Mesendoderm (in vitro differentiated cells): ENCODE measurements at places on chromosomes 7 and 10.

DNA sequence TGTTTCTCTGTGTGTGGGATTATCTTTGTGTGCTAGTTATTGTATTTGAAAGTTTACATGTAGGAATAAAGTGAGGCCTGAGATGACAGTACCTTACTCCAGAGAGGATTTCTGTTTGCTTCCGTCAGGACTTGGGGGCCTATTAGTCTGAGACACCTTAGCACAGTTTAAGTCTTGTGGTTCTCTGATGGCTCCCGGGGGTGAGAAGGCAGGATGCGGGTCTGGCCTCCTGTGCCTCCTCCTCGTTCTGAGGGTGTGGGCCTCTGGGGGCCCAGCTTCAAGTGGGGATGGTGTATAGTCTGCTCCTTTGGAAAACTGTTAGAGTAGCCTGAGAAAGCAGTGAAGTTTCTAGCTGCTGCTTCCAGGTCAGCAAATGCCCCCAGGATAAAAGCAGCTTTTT is 12.4 kb downstream of the MTURN start:
- no peak for DNase-seq

GRCh38 chr10:109993551-109994330 is 14.0 kb upstream of the ADD3 start:
- DNase-seq: no peak

- no peak for DNase-seq
Measured at GRCh38 chr10:49228677-49229076, 40.5 kb upstream of the TMEM273 start.

DNA sequence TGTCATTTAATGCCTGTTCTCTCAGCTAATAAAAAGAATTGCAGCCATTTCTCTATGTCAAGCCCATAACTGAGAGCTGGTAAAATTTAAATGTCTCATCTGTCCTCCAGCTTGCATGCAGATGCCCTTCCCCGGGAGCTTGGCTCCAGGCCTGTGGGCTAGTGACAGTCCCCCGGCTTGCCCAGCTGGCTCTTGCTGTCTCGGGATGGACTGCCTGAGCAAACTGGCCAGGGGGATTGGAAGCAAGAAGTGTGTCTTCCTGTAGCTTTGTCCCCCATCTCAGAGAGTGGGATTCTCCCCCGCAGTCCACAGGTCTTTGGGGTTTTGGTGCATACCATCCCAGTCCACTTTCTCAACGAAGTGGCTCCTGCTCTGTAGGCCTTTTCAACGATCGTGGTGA is 53.9 kb upstream of the HMX3 start:
- no peak for DNase-seq

DNA sequence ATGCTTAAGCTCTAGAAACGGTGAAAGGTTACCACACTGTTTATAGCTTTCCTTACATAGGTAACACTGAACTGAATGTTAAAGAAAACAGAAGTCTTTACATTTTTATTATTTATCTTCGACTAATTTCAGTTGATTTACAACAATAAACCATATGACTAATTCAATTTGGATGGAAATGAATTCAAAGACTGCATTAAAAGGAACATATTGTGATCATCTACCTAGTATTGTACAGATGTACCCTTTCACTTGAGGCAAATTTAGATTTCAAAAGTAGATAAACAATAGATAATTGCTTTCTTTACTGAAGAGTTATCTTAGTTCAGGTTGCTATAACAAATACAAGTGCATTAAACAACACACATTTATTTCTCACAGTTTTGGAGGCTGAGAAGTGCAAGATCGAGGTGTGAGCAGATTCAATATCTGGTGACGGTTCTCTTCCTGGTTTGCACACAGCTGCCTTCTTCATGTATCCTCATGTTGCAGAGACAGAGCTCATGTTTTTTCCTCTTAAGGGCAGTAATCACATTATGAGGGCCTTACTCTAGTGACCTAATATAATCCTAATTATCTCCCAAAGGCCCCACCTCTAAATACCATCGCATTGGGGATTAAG is 15.0 kb upstream of the ARMC3 start:
- DNase-seq: no peak

DNA sequence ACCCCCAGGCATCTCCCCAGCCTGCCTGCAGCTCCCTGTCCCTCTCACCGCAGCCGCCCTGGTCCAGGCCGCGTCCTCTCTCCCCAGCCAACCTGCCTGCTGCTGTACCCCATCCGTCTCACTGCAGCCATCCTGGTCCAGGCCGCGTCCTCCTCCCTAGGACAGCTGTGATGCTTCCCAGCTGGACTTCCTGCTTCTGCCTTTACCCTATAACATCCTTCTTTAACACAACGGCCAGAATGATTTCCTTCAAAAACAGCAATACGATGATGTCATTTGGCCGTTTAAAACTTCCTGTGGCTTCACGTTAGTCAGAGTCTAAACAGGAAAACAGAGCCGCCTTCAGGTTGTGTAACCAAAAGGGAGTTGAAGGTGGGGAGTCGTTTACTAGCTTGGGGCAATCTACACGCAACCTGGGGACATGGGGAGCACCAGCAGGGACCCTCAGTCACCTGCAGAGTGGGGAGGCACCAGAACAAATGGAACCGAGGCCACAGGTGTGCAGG is 32.2 kb upstream of the ZFAND2A start:
- DNase-seq: no peak

DNA sequence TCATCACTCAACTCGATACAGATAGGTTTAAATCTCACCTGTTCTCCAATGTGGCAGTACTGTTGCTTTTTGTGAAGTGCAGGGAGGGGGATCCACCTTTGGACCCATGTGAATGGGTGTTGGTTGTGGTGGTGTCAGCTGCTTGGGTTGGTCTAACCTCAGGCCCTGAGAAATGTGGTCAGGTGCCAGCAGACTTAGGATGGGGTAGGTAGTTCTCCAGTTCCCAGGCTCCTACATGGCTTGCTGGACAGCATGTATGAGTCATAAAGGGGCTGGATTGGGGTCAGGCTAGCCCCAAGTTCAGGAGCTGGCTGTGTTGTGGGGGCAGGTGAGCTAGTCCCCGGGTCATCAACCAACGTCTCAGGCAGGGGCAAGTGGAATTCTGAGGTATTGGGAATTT is 472.6 kb upstream of the CNTNAP2 start:
- no peak for DNase-seq

DNA sequence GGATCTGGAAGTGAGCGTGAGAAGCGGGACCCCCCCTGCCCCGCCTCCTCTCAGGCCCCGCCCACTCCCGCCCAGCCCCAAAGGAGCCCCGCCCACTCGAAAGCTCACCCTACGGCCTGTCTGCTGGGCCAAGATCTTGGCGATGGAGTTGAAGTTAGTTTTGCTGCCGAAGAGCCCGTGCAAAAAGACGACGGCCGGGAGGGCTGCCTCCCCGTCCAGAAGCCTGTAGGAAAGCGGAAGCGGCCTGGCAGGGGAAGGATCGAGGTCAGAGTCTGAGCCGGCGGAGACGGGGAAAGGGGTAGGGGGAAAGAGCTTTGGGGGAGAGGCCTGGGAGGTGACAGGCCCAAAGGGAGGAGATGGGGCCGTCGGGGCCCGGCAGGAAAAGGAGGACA is 386 bp downstream of the ABHD11 start:
- DNase-seq: peak; percentile 72

DNA sequence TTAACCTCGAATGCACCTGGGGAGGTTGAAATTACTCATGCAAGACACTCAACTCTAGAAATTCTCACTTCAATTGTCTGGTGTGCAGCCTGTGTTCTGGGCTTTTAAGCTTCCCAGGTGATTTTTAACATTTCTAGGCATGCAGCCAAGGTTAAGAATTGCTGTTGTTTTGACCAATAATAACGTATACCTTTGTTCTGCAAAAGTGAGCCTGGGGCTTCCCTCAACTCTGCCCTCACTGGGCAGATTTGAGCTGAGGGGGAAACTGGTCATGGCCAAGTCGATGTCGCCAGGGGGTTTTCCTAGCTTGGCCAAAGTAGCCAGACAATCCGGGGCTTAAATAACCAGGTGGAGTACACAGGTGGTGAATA is 568 bp downstream of the PRSS2 start:
- DNase-seq: no peak

GRCh38 chr7:144842377-144842851 is 6.6 kb upstream of the TPK1 start:
- peak; percentile 91 for DNase-seq

- no peak for DNase-seq
Measured at GRCh38 chr10:94983555-94983954, 45.1 kb downstream of the CYP2C9 start.

GRCh38 chr7:34190299-34190698 is 285.0 kb downstream of the BMPER start:
- DNase-seq: no peak

DNA sequence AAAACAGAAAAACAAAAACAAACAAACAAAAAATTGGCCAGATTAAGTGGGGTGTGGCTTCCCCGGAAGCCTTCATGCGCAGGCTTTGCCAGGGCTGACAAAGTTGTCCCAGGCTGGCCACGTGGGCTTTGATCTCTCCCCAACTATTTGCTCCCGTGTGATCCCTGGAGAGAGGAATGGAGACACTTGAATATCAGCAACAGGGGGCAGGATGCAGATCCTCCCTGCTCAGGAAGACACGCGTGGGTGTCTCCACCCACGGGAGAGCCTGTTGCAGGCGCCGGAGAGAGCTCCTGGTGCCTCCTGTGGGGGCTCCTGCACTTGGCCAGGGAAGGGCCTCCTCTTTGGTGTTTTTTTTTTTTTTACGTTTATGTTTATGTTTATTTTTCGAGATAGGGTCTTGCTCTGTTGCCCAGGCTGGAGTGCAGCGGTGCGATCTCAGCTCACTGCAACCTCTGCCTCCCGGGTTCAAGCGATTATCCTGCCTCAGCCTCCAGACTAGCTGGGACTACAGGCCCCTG is 19.0 kb downstream of the TRIM56 start:
- DNase-seq: no peak

DNA sequence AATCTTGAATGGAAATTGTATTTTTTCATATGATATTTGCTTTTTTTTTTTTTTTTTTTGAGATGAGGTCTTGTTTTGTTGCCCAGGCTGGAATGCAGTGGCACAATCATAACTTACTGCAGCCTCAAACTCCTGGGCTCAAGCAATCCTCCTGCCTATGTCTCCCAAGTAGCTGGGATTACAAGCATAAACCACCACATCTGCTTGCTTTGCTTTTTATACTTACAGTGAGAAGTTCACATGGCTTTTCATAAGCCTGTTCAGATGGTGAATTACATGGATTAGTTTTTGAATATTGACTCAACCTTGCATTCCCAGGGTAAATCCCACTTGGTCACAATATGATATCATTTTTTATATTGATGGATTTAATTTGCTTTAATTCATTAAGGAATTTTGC is 22.0 kb downstream of the LRRD1 start:
- DNase-seq: no peak

GRCh38 chr7:127504715-127505114 is 80.7 kb downstream of the GCC1 start:
- peak; percentile 69 for DNase-seq

- DNase-seq: no peak
Measured at GRCh38 chr10:105206616-105207015, 565.5 kb downstream of the SORCS3 start.

DNA sequence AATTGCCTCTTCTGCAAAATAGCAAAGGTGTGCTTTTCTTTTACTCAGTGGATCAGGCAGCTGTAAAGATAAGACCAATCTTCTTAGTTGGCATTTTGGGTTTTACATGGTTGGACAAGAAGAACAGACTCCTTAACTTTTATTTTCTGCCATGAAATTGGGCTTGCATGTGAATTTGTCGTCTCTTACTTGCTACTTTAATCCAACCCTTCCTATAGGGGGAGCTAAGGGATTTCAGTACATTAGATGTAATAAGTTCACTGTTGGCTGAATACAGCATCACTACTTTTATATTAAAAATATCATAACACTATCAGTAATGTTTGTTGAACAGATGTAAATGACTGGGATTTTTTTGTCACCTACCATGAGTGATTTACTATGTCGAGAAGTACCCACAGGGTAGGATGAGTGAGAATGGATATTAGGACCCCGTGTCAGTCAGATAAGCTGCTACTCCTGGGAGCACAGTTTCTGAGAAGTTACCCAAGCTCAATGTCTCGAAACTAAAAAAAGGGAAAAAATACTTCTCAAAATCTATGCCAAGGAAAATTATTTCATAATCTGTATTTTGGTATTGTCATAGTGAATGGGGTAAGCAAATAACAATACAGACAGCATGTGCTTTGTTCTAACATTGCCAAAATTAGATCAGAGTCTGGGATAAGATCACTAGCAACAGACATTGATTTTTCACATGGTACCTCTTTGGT is 127.4 kb upstream of the AGR3 start:
- DNase-seq: peak; percentile 57

DNA sequence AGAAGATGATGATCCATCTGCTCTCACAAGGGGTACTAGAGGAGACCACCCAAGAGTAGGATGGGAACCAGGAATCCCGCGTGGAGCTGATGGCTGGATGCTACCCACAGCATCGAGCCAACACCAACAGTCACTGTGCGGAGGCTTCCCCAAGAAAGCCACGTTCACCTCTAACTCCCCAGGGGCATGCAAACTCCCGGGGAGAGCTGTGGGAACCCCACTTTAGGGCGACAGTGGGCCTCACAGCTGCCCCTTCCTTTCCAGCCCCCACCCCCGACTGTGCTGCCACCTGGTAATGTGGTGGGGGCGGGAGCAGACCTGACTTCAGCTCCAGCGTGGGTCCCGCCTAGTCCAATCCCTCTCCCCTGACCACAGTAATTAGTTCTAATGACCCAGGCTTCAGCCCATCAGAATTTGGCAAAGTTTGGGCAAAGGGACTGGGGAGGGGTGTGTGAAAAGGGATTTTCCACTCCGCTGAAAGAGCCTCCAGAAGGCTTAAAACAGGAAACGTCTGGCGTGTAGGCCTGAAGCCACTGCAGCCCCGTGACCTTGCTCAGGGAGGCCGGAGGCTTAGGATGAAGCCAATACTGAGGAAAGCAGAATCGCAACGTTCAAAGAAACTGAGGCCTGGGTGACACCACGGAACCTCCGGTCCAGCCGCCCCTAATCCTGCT is 20.3 kb downstream of the ASB13 start:
- DNase-seq: no peak

DNA sequence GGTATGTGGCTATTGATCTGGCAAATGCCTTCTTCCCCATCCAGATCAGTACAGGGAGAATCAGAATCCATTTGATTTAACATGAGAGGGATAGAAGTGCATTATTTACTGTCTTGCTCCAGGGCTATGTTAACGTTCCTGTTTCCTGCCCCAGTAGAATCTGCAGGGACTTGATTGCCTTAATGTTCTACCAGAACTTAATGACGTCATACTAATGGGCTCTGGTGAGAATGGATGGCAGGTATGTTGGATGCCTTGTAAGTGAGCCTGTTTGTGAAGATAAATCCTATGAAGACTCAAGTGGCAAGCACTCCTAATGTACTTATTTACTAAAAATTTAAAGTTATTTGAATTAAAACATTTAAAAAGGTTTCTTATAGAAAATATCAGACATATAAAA is 44.5 kb upstream of the CHCHD3 start:
- DNase-seq: no peak
